ENCODE measurements at places on chromosomes 12 and 14. TPM values are rescaled to one million over a fixed set of nuclear protein-coding genes. Genes with fewer than 3 reads are reported as not detected.

The LRRC9 gene
- not detected for total RNA-seq

DNA sequence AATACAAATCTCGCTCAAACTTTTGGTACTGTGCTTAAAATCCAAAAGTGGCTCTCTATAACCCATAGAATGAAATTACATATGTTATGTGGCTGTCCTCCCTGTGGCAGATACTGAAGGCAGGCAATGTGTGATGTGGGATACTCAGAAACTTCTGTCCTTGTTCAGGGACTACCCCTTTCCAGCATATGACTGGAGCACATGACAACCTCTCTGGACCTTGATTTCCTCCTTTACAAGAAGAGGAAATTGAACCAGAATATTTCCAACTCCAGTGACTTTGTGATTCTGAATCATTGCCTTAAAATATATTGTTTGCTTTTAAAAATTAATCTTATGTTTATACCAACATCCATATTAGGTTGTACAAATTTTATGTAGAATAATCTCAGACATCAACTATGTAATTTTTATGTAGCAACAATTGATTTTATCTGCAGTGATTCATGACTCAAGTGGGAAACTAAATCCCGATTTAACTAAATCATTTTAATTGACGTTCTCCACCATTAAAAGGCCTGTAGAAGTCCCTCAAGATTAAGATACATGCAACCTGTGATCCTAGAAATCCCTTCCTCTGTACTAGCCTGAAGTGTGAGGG lies 162.4 kb downstream of the AKAP6 start:
- no peak for DNase-seq

DNA sequence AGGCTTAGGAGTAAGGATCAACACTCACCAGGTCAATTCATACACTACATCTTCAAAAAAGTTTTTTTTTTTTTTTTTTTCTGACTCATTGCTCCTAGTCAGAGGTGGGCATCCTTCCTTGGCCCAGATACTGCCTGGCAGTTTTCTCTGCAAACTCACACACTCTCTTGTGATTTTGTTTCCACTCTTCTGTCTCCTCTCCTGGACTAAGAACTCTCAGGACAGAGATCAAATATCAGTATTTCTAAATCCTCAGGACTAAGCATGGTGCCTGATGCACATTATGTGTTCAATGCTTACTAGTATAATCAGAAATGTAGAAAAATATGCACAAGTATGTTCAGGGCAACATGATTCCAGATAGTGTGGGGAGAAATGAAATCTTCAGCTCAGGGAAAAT lies 10.2 kb upstream of the PAH start:
- no peak for DNase-seq

GRCh38 chr12:39586816-39587215 lies 32.8 kb downstream of the ABCD2 start:
- DNase-seq, result no peak

The MAP3K12 gene
- total RNA-seq, result 14.0 TPM

The MDGA2 gene
- not detected for total RNA-seq

DNA sequence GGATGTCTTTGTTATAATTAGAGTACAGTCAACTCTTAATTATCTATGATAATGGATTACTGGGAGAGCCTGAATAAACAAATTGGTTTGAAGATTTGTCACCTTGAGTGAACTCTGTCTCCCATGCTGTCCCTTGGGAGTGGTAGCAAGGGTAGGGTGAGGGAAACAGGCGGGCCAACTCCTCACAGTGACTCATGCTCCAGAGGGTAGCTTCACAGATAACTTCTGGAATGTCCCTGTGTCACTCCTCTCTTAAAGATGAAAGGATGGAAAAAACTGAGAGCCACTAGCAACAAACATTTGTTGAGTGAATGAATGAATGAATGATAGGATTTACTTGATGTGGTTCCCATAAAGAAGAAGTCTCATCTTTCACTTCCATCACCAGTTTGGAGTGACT lies 53.5 kb downstream of the RASSF9 start:
- peak; percentile 38 for DNase-seq

The FAM181A gene
- not detected for total RNA-seq

- DNase-seq, result no peak
Measured at GRCh38 chr14:35766700-35767082, 42.4 kb downstream of the RALGAPA1 start.

DNA sequence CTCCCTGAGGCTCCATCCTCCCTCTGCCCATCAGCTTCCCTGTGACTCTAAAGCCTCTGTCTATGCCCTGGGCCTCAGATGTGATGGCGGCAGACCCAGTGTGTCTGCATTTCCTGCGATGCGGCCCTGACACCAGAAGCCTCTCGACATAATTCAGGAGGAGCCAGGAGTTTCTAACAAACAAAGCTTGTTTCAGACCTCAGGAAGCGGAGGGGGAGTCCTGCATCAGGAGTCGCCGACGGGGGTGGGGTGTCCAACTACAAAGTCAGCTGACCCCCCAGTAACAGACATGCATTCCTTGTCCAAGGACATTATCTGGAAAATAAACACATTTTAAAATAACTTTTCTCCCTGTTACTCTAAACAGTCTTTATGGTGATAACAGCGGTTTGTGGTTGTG lies 167.5 kb downstream of the DPF3 start:
- no peak for DNase-seq

The WSB2 gene
- 117 TPM for total RNA-seq

The RCOR1 gene
- total RNA-seq, result 11.1 TPM

DNA sequence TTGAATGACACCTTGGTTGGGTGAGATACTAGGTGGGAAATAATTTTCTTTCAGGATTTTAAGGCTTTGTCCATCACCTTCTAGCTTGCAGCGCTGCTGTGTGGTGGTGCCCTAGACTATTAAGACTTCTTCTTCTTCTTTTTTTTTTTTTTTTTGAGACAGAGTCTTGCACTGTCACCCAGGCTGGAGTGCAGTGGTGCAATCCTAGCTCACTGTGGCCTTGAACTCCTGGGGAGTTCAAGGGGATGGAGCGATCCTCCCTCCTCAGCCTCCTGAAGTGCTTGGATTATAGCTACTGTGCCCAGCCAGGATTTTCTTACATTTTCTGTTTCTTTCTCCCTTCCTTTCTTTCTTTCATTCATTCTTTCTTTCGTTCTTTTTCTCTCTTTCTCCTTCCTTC lies 10.3 kb upstream of the MTA1 start:
- no peak for DNase-seq

DNA sequence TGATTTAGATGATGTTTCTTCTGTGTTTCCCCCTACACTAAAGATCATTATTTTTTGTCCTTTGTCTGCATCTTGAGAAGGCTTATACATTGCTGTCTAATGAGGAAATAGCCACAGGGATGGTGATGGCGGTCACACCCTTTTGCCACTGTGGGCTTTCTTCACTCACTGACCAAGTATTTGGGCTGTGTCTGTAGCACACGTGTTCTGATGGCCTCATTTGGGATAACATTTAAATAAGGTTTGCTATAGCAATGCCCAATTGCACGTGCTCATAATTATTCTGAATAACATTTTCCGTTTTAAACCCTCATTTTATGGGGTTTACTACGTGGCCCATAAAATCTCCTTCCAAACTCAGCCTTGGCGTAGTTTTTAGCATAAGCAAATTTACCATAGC lies 230.3 kb upstream of the PRICKLE1 start:
- DNase-seq, result no peak

GRCh38 chr14:79549515-79549914 lies 661.8 kb downstream of the DIO2 start:
- no peak for DNase-seq

- peak; percentile 59 for DNase-seq
Measured at GRCh38 chr12:47636908-47637780, 68.7 kb downstream of the RPAP3 start.

DNA sequence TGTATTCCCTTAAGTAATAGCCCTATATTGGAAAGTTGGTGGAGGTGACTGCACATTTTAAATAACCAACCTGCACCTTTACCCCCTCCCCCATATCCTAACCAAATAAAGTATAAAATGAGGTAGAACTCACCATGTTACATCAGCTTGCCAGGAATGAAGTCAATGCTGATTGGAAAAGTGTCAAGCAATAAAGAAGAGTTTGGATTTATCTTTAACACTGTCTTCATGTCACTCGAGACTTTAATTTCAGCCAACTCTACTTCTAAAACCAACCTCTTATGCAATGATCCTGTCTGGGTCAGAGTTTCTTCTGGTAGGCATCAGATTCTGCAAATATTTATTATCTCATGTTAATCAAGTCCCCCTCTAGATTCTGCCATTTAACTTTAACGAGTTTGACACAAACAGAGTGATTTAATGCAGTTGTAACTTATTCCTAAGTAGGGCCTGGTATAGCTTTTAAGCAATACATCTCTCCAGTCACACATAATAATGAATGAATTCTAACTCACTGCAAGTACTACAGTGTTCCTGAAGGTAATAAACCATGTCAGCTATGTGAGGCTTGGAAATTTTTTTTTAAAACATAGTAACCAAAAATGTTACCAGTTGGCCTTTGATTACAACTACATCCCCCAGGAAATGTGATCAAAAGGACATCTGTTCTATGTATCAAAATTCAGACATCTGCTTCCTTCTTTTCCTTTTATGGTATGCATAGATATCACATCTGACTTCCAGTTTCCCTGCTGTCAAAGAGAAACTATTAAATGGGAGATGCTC lies 98.7 kb downstream of the ERGIC2 start:
- DNase-seq, result no peak

- no peak for DNase-seq
Measured at GRCh38 chr14:67806246-67806645, 10.1 kb downstream of the ZFYVE26 start.

The ARHGAP9 gene
- total RNA-seq, result 0.79 TPM

The TAS2R30 gene
- total RNA-seq, result 0.05 TPM

DNA sequence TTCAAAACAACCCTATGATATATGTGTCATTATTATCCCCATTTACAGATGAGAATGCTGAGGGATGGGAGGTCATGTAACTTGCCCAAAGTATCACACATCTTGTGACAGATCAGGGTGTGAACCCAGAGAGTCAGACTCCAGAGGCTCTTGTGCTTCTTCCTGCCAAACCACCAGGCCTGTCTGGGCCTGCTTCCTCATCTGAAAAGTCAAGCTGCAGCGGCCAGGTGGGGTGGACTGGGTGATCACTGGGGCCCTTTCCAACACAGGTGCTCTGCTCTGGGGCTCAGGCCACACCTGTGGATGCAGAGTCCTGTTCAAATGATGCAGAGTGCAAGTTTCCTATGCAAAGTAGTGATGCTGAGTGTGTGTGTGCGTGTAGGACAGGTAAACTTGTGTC lies 26.7 kb downstream of the TSPAN11 start:
- DNase-seq, result no peak

The LGR5 gene
- 2.2 TPM for total RNA-seq

DNA sequence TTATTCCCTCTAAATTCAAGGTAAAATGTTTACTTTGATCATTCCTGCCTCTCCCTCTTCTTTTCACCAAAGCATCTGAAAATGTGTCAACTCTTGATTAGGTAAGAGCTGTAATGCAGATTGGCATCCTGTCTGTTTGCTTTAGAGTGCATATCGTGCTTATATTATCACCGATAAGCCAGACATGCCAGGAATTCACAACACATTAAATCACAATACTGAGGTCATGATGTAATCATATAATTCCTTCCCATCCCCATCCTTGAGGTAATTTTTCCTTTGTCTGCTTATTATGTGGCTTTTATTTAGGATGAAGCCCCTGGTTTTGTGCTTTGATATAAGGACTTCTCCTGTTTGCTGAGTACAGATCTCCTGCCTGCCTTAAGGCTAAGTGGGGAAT lies 10.2 kb downstream of the DDX47 start:
- DNase-seq, result peak; percentile 85

DNA sequence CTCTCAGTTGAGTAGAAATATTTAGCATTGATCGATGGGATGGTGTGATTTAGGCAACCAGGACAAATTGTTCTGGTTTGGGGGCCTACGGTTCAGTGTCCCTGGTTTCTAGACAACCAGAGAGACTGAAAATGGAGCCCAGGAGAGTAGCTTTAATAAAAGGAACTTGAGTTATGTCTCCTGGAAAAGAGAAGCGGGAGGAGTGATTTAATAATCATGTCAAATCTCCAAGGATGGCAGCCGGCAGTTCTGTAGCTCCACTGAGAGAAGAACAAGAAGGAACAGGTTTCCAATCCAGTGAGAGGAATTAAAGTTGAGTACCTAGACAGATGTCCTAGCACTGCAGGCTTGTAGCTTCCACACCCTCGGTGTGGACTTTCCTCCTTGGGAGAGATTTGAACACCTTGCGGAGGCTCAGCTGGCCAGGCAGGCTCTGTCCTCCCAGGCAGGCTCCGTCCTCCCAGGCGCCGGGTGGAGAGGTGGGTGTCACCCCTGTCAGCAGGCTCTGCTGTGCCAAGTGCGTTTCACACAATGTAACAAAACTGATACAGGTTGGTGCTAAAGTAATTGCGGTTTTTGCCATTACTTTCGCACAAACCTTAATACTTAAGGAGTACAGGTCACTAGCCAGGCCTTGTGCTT lies 45.9 kb downstream of the SLC6A12 start:
- no peak for DNase-seq

DNA sequence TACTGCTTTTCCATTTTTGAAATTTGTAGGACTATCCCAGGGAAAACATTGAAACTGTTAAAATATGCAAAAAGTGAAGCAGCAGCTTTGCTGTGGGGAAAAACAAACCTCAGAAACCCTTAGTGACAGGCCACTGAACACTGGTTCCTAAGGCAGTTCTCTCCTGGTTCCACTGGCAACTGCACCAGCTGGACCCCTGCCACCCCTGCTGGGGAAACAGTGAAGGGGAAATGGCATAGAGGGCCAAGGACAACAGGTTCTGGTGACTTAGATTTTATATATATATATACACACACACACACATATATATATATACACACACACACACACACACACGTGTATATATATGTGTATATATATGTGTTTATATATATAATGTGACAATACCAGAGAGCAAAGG lies 16.2 kb upstream of the KRT7 start:
- no peak for DNase-seq

Measured in A172 (cell line).